ENCODE measurements at places on chromosomes 4 and X.
A peak's percentile ranks its signal among the peaks of the same experiment; 100 is the strongest.

GRCh38 chr4:25377572-25378436, 741 bp downstream of the ANAPC4 start:
- DNase-seq, result no peak

- DNase-seq, result no peak
These were observed 241.2 kb upstream of the CTSO start for GRCh38 chr4:156194896-156195295.

GRCh38 chrX:74133156-74133796, 170.7 kb upstream of the ZCCHC13 start:
- peak; percentile 8 for DNase-seq

DNA sequence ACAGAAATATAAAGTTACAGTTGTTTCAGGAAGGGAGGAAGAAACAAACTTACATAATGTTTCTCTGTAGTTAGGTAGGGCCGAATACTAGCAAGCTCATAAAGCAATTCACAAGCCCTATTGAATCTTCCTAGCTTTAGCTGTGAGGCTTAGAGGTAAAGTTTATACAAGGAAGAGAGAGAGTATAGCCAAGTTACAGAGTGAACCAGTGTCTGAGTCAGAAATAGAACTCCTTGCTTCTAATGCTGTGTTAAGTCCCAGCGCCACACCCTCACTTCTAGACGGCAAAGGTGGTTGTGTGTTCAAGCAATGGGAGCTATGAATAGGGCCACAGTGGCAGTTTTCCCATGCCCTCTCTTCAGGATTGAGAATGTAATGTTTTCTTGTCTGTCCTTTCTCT, 6.1 kb downstream of the LPAR4 start:
- DNase-seq, result no peak

DNA sequence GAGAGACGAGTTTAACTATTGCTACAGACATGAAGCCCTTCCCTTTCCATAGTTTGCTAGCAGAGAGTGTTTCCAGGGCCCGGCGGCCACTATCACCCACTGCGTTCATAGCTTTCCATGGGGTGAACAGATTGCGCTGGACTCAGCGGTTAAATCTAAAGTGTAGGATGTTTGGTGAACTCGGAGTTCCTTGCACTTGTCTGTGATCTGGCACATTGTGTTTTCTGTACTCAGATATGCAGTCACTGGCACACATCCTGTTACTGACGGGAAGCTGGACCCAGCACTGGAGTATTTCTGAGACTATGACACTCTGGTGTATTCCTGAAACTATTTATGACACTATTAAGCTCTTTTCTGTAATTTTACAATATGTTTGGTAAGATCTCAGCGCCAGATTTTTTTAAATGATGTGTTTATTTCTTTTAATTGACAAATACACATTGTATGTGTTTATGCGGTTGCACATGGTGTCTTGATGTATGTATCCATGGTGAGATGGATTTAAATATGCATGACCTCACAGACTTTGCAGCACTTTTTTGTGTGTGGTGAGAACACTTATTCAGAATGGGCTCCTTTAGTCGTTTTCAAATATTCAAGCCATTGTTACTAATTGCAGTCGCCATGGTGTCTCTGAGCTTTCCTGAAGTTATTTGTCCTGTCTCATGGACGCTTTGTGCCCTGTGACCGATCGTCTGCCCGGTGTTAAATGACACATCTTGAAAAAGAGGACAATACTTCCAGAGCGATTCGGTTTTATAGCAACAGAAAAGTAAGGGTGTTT, 14.1 kb downstream of the CD99 start:
- no peak for DNase-seq

DNA sequence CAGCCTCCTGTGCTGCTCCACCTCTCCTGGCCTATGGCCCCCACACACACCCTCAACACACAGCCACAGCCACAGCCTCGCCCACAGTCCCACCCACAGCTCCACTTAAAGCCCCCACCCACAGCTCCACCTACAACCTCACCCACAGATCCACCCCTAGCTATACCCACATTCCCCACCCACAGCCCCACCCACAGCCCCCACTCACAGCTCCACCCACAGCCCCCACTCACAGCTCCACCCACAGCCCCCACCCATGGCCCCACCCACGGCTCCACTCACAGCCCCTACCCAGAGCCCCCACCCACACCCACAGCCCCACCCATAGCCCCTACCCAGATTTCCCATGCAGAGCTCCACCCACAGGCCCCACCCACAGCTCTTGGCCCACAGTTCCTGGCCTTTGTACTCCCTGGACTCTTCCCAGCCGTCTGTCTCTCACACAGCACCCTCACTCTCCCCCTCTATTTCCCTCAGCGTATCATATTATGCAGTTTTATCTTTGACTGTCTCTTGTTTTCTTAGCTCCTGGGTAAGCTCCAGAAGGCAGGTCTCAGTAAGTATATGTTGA, 322.5 kb downstream of the EVC2 start:
- no peak for DNase-seq

GRCh38 chr4:651884-652642, 22.0 kb downstream of the ATP5ME start:
- no peak for DNase-seq

DNA sequence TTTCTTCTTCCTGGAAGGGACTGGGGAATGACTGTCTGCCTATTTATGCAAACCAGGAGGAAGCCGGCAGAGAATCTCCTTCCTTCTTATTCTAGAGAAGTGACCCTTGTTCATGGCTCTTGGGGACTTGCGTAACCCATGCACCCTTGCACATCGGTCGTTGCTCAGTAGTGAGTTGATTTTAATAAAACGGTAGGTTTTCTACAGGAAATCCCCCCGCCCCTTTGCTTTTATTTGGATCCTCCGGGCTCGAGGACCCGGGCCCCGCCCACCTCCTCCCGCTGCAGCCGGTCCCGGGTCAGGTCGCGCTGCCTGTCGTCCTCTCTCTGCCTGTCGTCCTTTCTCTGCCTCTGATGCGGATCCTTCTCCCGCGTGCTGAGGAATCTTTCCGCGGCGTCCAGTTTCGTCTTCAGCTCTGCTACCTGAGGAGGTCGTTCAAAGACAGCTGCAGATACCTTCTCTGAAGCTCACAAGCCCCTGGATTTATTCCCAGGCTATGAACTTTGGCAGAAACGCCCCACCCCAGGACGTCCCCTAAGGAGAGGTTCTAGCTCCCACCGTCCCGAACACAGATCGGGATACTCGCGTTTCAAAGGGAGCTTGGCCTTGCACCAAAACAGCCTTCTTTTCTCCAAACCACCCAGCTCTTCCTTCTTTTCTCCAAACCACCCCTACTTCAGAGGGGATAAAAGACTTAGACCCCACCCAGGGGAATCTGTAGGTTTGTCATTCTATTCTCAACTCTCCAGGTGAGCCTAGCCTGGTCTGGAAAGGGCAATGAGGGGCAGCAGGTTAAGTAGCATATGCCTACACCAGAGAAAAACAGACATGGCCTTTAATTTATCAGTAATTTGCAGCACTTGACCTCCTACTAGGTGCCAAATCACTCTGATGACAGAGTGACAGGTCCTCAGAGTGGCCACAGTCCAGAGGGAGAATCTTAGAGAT, 7.0 kb downstream of the TNIP3 start:
- no peak for DNase-seq

DNA sequence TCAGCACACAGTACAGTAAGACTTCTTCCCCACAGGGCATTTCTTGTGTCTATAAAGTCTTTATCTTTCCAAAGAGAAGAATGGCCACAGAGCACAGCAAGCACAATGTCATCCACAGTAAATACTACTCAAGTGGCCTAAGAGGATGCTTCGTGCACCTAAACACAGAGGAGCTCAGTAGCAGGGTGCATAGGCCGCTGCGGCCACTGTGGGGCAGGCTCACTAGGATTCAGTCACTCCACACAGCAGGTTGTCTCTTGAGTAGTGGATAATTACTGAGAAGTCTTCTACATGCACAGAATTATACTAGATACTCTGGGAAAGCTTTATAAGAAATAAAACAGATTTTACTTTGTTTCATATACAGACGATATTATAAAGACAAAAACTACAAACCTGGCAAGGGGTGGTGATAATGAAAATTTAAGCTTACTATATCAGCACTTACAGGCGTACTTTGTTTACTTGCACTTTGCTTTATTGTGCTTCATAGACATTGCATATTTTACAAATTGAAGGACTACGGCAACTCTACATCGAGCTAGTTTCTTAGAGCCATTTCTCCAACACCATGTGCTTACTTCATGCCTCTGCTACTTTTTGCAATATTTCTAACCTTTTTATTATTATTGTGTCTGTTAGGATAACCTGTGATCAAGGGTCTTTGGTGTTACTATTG, 78.5 kb downstream of the PRDM5 start:
- no peak for DNase-seq

DNA sequence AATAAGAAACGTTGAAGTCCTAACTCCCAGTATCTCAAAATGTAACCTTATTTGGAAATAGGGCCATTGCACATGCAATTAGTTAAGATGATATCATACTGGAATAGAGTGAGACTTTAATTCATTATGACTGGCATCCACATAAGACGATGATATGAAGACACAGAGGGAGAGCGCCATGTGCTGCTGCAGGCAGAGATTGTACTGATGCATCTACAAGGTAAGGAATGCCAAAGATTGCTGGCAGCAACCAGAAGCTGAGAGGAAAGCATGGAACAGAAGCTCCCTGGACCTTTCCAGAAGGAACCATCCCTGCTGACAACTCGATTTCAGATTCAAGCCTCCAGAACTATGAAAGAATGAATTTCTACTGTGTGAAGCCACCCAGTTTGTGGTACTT, 697.0 kb upstream of the INTU start:
- DNase-seq, result no peak

- no peak for DNase-seq
These were observed 10.2 kb downstream of the ARX start for GRCh38 chrX:25005382-25006185.

Measured in NCI-H1048 (cell line).